ENCODE measurements at places on chromosomes 1 and 21.

DNA sequence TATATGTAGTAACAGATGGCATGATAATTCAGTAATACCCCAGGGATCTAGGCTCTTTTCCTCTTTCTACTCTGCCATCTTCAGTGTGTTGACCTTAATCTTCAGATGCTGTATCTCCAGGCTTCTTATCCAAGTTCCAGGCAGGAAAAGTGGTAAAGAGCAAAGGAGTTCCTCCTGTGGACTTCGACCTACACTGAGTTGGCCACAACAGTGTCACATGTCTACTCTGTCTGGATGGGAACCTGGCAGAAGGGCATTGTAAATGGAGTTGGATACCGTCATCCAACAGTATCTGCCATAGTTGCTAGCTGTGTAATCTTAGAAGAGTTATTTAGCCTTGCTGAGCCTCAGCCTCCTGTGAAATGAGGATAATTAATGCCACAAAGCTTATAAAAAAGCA lies 21.9 kb downstream of the IL23R start:
- no peak for DNase-seq

- no peak for DNase-seq
Measured at GRCh38 chr1:27574871-27575831, 28.8 kb downstream of the AHDC1 start.

- no peak for DNase-seq
Measured at GRCh38 chr1:184362876-184363275, 24.0 kb upstream of the C1orf21 start.

DNA sequence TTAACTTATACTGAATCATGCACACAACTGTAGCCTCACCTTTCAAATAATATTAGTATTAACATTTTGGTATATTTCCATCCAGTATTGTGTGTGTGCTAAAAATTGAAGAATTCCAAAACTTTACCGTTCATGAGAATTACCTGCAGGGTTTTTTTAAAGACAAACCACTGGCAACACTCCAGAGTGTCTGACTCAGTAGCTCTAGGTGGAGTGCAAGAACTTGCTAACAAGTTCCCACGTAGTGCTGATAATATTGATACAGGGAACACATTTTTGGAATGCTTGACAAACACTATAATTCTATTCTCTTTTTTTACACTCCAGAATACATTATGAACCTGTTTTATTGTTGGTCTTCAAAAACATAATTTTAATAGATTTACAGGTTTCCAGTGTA lies 27.7 kb upstream of the SLC5A9 start:
- no peak for DNase-seq

- DNase-seq: no peak
Measured at GRCh38 chr1:184539580-184539979, 152.8 kb downstream of the C1orf21 start.

- DNase-seq: no peak
Measured at GRCh38 chr1:221292652-221293051, 413.4 kb downstream of the HLX start.

All from stimulated activated CD8-positive, alpha-beta memory T cell treated with anti-CD3 and anti-CD28 coated beads, Interleukin-12 subunit alpha, Interleukin-12 subunit beta, amount 100 ng/mL, for 4 hours (primary cell).